ENCODE measurements at places on chromosomes 5 and 9. TPM values are rescaled to one million over a fixed set of nuclear protein-coding genes. Genes with fewer than 3 reads are reported as not detected.

SARDH gene
- 4.6 TPM for total RNA-seq

ROPN1L gene
- 0.32 TPM for total RNA-seq

FOXD4 gene
- 0.16 TPM for total RNA-seq

LHFPL2 gene
- 46.3 TPM for total RNA-seq

HBEGF gene
- total RNA-seq: 0.47 TPM

SETD9 gene
- 7.0 TPM for total RNA-seq

RORB gene
- total RNA-seq: 2.0 TPM

SYK gene
- under 0.01 TPM for total RNA-seq

ARSI gene
- total RNA-seq: 16.3 TPM

FAM240B gene
- total RNA-seq: not detected

KIF20A gene
- 4.0 TPM for total RNA-seq

PSAT1 gene
- 9.0 TPM for total RNA-seq

BARHL1 gene
- not detected for total RNA-seq

All from bronchial smooth muscle cell (primary cell).